ENCODE measurements at places on chromosomes 5 and 9.

GRCh38 chr9:20929276-20929675 lies 102.2 kb downstream of the HACD4 start:
- no peak for DNase-seq

GRCh38 chr5:10801931-10802666 lies 41.1 kb upstream of the DAP start:
- no peak for DNase-seq

DNA sequence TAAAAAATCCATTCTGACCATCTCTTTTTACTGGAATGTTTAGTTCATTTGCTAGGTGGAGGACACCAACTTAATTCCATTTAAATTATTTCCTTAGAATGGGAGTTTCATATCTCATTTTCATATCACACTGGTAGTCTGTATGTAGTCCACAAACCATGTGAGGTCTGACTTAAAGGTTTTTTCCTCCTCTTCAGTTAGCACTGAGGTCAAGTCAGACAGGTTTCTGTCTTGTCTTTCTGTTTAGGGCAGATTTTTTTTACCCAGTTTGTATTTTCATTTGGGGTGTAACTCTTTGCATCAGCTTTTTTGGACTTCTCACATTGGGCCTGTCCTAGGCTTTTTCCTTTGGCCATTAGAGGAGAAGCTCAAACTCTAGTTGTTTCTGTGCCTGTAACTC lies 75.3 kb downstream of the RANBP17 start:
- DNase-seq = no peak

DNA sequence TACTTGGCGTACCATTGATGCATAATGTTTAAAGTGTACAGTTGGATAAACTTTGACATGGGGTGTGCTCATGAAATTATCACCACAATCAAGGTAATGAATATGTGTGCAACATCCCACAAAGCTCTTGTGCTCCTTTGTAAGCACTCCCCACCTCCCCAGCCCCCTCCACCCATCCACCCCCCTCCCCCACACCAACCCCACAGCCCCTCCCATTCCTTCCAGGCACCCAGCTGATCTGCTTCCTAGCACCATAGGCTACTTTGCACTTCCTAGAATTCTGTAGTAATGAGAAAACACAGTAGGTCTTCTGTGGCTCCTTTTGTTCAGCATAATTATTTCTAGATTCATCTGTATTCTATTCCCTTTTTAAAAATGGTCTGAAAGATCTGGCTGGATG lies 24.5 kb downstream of the FGD3 start:
- no peak for DNase-seq

GRCh38 chr9:127912882-127913281 lies 4.0 kb downstream of the ST6GALNAC4 start:
- DNase-seq = no peak

GRCh38 chr5:93017376-93017775 lies 563.6 kb downstream of the NR2F1-AS1 start:
- DNase-seq = no peak

GRCh38 chr5:171762021-171762608 lies 23.5 kb upstream of the SMIM23 start:
- no peak for DNase-seq

DNA sequence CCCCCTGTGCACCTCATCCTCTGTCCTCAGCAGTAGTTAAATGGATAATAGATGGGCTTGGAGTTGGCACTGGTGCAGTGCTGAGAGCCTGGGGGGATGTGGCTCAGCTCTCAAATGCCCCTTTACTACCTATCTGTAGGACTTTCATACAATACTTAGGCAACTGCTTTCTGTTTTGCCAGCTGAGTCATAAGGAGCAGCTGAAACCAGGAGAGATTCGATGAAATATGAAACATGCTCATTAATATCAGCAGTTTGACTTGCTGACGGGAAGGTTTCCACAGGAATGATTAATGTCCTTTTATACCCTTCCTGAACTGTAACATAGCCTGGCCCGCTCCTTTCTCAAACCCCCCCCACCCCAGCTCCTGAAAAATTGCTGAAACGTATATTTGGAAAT lies 142.6 kb downstream of the SAXO1 start:
- no peak for DNase-seq

- peak; percentile 40 for DNase-seq
Measured at GRCh38 chr9:118522093-118523028, 818.2 kb downstream of the TLR4 start.

DNA sequence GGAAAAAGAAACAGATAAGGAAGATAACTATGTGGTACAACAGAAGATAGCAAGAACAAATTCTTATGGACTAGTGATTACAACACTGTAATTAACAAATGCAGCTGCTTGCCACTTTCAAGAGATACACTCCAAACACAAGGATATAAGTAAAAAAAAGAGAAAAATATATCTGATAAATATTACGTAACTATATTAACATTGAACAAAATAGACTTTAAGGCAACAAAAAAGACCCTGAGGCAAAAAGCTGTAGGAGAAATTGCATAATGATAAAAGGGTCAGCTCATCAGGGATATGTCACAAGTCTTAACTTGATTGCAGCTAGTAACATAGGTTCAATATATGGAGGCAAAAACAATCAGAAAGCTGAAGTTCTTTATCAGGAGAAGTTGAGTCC lies 51.3 kb upstream of the RNF130 start:
- DNase-seq = no peak

DNA sequence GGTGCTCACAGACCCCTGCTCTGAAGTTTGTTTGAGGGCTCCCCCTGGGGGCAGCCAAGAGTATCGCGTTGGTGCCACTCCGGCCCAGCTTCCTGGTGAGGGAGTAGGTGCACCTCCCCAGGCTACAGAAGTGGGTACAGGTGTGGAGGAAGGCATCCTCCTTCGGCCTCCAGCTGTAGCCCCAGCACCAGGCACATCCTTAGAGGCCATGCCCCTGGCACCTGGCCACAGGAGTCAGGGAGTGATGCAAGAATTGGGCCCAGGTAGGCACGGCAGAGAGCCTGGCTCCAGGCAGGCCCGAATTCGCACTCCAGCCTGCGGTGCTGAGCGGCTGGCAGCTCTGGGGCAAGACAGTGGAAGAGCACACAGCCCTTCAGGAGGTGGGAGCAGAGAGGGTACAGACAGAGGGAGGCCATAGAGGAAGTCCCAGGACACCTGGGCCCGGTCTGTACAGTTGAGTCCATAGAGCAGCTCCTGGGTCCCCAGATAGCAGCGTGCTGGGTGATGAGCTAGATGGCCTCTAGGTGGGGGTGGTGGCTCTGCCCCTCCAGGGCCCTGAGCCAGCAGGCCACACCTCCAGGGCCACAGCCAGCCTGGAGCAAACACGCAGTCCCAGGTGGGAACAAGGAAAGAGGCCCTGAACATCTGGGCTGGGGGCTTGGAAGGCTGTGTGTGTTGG lies 2.4 kb downstream of the SAPCD2 start:
- peak; percentile 69 for DNase-seq

DNA sequence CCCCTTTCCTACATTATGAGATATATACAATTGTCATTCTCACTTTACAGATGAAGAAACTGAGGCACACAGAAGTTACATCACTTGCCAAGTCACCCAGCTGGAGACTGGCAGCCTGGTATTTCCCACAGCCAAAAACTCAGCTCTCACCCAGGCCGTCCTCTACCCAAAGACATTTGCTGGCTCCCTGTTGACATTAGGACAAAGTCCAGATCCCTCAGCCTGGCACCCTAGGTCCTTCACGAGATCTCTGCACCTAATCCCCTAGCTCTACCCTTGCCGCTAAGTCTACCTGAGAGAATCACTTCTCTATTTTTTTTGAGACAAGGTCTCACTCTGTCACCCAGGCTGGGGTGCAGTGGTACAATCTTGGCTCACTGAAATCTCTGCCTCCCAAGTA lies 26.8 kb upstream of the LHX2 start:
- DNase-seq = no peak

DNA sequence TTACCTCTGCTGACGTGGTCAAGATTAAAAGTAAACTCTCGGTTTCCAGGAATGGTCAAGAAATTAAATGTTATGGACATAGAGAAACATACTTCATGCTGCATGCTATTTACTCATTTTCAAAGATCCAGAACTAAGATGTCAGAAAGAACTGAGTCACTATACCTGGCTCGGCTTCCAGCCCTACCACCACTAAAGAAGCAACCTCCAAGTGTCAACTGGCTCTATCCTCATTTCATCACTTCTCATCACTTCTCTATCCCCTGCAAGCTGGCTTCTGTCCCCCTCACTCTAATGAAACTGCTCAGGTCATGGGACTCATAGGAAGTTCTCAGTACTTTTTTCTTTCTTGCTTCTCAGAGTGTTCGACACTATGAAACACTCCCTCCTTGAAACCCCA lies 116.2 kb downstream of the CDK5RAP2 start:
- no peak for DNase-seq

- DNase-seq = no peak
Measured at GRCh38 chr5:134001938-134002731, 2.6 kb downstream of the VDAC1 start.
